ENCODE measurements at places on chromosomes 11 and 22.

- no peak for DNase-seq
These were observed 281.0 kb upstream of the C11orf87 start for GRCh38 chr11:109140857-109141515.

DNA sequence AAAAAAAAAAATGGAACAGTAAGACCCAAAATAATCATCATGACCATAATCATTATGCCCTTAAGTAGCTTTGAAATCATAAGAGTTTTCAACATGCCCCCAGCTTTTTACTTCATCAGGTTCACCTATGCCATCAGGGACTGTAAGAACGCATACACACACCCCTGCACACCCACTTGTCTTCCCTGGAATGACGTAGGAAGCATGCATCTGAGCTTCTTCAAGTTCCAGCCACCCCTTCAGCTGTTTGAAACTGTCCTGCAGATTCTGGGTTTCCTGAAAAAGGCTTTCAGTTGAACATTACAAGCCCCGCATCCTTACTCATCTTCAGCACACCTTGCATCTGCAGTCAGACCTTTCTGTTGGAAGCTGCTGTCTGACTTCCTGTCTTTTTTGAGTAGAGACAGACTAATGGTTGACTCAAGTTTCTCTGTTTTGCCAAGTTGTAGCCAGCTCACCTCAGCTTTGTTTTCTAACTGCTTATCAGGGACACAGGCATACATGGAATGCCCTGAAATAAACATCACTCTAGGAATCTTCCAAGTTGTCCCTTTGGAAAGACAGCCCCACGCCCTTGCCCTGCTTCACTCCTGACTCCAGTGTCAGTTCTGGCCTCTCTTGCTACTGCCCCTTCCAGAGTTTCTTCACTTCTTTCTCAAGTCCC, 37.0 kb downstream of the ARHGAP1 start:
- no peak for DNase-seq

DNA sequence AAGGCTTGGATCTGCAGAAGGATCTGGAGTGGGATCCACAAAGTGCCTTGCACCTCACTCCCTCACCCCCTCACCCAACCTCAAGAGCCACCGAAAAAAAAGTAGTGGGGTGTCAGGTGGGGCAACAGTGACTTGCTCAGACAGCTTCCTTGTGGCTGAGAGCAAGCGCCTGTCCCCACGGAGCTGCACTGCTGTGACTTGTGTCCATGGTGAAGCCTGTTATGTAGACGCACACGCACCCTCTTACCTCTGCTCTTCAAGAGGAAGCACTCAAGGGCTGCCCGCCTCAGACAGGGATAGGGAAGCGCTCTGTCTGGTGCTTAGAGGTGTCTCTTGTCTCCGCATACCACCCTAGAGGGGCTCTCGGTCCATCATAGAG, 1.2 kb downstream of the DRD2 start:
- DNase-seq: no peak

DNA sequence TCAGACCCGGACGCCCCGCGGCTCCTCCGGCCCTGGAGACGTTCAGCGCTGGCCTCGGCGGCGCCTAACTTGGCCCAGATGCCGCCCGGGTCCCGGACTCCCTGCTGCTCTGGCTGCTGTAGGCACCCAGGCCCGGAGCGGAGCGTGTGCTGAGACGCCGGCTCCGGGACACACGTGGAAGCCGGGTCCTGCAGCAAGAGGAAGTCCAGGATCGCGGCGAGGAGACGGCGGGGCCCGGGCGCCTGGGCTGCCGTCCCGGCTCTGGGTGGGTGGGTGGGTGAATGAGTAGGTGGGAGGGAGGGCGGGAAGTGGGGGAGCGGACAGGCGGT, 223 bp downstream of the WT1 start:
- DNase-seq: peak; percentile 41

GRCh38 chr11:41494716-41495115, 35.3 kb upstream of the LRRC4C start:
- DNase-seq: no peak

DNA sequence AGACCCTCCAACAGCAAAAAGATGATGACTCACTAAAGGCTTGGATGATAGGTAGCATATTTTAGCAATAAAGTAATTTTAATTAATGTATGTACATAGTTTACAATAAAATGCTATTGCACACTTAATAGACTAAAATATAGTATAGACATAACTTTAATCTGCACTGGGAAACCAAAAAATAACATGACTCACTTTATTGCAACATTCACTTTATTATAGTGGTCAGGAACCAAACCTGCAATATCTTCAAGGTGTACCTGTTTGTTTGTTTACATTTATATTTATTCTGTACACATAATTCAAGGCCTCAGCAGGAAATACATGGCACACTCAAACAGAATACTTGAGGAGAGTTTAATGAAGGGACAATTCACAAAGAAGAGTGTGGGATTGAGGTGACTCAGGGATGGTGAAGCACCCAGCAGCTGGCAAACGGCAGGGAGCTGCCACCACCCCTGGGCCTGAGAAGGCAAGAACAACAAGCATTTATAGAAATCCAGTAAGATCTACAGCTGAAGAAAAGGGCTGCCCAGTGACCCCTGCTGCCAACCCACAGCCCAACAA, 51.5 kb upstream of the POU2AF2 start:
- DNase-seq: no peak

DNA sequence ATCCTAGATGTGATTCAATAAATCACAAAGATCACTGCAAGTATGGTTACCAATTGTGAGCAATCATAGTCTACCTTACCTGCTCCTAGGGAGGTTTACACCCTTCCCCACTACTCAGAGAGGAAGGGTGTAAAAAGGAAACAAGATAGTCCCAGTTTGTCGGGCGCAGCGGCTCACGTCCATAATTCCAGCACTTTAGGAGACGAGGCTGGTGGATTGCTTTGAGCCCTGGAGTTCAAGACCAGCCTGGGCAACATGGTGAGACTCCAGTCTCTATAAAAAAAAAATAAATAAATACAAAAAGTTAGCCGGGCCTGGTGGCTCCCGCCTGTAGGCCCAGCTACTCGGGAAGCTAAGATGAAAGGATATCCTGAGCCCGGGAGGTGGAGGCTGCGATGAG, 962 bp upstream of the AMBRA1 start:
- DNase-seq: no peak

- DNase-seq: no peak
These were observed 10.1 kb downstream of the SIDT2 start for GRCh38 chr11:117188620-117189081.

- DNase-seq: no peak
These were observed 65.5 kb downstream of the ARHGAP42 start for GRCh38 chr11:100752371-100753171.

GRCh38 chr11:27277843-27278242, 85.2 kb downstream of the CCDC34 start:
- DNase-seq: no peak

DNA sequence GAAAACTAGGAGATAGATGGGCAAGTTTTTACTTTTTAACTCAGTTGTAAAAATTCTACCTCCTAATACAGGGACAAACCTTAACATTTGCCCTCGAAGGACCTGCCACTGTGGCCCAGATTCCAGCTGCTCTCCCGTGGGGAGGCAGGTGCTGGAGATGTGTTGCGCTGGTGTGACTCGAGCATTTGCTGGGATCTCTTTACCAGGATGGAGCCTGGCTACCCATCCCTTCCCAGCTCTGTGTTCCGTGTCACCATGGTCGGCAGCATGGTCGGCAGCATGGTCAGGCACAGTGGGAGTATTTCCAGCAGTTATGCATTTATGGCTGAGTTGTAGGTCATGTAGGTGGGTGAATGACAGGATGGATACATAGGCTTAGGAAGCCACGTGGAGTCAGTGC, 41.1 kb downstream of the OTOG start:
- DNase-seq: no peak

DNA sequence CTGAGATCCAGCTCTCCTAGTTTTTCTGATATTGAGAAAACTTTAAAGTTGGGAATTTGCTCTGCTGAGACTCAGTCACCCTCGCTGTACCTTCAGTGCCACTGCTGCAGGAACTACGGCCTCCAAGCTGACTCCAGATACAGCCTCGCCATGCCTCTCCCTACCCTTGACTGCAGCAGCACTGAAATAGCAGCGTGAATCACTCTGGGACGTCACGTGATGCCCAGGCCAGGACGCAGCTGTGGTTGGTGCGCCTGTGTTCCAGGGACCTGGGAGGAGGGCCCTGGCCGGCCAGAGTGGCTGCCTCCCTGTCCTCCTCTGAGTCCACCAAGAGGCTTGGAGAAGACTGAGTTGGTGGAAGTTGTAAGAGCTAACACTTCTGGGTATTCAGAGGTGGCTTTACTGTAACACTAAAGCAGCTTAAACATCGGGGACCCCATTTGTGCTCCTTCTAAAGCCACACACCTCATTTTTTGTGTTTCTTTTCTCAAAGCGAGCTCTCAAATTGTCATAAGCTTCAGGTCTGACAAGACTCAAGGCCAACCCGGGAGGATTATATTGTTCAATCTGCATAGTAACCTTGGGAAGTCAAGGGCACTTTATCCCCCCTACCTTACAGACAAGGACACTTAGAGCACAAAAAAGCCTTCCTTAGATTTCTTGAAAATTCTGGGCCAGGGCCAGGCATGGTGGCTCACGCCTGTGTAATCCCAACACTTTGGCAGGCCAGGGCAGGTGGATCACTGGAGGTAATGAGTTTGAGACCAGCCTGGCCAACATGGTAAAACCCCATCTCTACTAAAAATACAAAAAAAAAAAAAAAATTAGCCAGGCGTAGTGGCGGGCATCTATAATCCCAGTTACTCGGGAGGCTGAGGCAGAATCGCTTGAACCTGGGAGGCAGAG, 4.2 kb upstream of the STIP1 start:
- DNase-seq: peak; percentile 61

GRCh38 chr22:26588729-26589366, 1.1 kb downstream of the TPST2 start:
- DNase-seq: no peak

DNA sequence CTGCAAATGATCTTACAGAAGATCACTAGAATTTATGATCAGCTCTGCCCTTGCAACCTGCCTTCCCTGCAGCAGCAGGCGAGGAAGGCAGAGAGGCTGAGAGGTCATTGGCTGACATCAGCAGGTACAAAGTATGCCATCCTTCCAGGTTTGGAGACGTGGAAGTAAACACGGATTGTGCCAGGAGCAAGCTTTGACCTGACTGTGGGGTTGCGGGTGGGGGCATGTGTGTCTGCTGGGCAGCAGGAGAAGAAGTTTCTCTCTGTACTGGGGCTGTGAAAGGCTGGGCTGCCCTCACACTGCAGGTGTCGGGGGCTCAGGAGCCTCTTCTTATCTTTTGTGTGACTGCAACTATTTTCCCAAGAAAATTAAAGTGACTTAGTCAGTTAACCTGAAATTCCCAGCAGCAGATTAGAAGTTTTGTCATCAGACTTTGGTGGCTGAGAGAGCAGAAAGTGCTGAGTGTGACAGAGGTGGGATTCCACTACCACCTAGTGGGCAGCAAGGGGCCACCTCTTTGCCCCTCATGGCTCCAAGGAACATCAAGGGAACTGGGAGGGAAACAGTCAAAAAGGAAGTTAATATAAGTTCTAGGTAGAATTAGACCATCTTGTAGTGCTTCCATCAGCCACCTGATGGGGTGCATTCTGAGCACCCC, 565.9 kb downstream of the ETS1 start:
- no peak for DNase-seq
